Activated CD8-positive, alpha-beta memory T cell treated with anti-CD3 and anti-CD28 coated beads, Interleukin-2, amount 50 U/mL, for 48 hours (primary cell): ENCODE measurements at places on chromosomes 16 and 17.

- DNase-seq: peak; percentile 67
Observed at GRCh38 chr17:47203984-47204721, 5.0 kb upstream of the MYL4 start.

- no peak for DNase-seq
Observed at GRCh38 chr16:31367853-31368252, 12.9 kb downstream of the ITGAX start.

DNA sequence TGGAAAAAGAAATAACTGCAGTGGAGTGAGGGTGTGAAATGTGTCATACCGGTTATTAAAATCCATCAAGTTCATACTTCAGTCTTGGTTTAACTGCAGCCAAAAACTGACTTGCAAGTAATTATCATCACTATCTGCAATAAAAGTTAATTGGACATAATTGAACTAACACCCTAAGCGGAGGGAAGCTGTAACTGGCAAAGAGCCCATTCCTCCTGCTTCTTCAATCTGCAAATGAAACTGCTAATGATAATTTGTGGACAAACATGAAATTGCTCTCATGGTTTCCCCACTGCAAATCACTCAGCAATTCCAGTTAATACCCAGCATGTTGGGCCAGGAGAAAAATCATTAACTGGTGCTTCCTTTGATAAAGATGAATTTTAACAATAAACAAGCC lies 46.5 kb downstream of the FAM222B start:
- no peak for DNase-seq

- no peak for DNase-seq
Observed at GRCh38 chr17:46026166-46027047, 27.4 kb downstream of the STH start.

GRCh38 chr17:67974598-67975066 lies 21.6 kb downstream of the C17orf58 start:
- no peak for DNase-seq
